ENCODE measurements at places on chromosomes 16 and 17.

GRCh38 chr16:12341423-12341822 lies 364.9 kb downstream of the SNX29 start:
- H3K4me3 ChIP-seq = no peak overlapping the region
- no peak for DNase-seq
- no peaks in the 10 kb centered on the region for H3K27me3 ChIP-seq
- no peaks in the 10 kb centered on the region for H3K4me1 ChIP-seq
- H3K36me3 ChIP-seq = no peaks in the 10 kb centered on the region

DNA sequence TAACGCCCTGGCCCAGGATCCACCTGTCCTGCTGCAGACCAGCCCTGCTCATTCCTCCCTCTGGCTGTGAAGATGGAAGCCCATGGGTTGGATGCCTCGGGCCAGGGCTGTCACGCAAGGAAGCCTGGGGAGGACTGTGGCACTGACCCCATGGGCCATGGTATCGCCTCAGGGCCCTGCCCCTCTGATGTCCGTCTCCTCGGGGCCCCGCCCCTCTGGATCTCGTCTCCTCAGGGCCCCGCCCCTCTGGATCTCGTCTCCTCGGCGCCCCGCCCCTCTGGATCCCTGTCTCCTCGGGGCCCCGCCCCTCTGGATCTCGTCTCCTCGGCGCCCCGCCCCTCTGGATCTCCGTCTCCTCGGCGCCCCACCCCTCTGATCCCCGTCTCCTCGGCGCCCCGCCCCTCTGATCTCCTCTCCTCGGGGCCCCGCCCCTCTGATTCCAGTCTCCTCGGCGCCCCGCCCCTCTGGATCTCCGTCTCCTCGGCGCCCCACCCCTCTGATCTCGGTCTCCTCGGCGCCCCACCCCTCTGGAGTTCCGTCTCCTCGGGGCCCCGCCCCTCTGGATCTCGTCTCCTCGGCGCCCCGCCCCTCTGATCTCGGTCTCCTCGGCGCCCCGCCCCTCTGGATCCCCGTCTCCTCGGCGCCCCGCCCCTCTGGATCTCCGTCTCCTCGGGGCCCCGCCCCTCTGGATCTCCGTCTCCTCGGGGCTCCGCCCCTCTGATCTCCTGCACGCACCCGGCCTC lies 24.0 kb downstream of the METRNL start:
- H3K36me3 ChIP-seq = no peaks in the 10 kb centered on the region
- peaks cover 11% of the 10 kb centered on the region for H3K4me1 ChIP-seq
- H3K27me3 ChIP-seq = peaks cover 16% of the 10 kb centered on the region

GRCh38 chr17:50518384-50519023 lies 10.3 kb downstream of the MYCBPAP start:
- H3K4me1 ChIP-seq = no peaks in the 10 kb centered on the region
- H3K36me3 ChIP-seq = no peaks in the 10 kb centered on the region
- H3K27me3 ChIP-seq = no peaks in the 10 kb centered on the region

DNA sequence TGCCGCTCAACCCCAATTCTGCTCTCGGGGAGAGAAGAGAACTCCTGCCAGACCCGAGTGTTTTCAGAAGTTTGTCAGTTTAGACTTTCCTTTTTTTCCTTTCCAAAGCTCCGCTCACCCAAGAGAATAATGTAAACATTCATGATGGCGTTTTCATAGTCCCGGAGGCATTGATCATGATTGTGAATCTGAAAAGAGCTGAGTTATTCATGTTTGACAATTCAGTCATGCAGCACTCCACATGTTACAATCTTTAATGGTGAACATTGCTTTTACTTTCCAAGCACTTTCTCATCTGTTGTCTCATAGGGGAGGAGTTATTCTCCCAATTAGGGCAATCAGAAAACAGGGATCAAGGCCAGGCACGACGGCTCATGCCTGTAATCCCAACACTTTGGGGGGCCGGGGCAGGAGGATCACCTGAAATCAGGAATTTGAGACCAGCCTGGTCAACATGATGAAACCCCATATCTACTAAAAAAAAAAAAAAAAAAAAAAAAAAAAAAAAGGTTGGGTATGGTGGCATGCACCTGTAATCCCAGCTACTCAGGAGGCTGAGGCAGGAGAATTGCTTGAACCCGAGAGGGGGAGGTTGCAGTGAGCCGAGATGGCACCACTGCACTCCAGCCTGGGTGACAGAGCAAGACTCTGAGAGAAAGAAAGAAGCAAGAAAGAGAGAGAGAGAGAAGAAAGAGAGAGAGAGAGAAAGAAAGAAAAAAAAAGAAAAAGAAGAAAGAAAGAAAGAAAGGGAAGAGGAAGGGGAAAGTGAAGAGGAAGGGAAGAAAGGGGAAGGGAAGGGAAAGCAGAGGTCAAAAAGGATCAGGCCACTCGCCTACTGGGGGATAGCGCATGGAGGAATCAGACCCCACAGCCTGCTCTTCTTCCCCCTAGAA lies 70.0 kb upstream of the TNRC6C start:
- peaks cover 15% of the 10 kb centered on the region for H3K4me1 ChIP-seq
- no peak for DNase-seq
- H3K36me3 ChIP-seq = no peaks in the 10 kb centered on the region
- H3K27ac ChIP-seq = peak overlapping the region; percentile 95

DNA sequence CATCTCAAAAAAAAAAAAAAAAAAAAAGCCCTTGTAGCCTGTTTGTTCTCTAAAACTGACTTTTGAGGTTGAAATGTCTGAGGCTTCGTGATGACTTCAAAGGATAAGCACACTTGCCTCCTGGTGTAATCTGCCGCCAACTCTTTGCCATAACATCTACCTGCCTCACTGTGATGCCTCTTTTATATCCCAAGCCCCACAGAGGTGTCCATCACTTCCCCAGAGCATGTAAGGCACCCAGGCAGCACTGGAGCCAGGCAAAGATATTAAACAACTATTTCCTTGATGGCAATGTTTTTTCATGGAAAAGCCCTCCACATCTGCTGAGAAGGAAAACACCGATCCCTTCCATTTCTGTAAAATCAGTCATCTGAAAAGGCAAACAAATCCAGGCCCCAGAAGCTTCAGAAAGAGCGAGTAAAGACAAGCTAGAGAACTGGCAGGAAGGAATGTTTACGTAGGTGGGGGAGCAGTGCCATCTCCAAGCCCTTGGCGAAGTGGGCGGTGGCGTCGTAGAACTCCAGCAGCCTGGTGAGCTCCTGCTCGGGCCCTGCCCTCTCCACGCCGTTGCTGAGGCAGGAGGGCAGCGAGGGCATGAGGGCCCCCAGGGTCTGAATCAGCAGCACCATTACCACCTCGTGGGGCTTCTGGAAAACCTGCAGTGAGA lies 28.6 kb downstream of the COG7 start:
- H3K36me3 ChIP-seq = peaks cover 15% of the 10 kb centered on the region
- H3K27ac ChIP-seq = no peak overlapping the region
- H3K4me1 ChIP-seq = no peaks in the 10 kb centered on the region
- H3K27me3 ChIP-seq = no peaks in the 10 kb centered on the region
- DNase-seq = no peak
- H3K4me3 ChIP-seq = no peak overlapping the region

- H3K27ac ChIP-seq = no peak overlapping the region
- no peaks in the 10 kb centered on the region for H3K4me1 ChIP-seq
- no peaks in the 10 kb centered on the region for H3K27me3 ChIP-seq
- no peaks in the 10 kb centered on the region for H3K36me3 ChIP-seq
- DNase-seq = no peak
Measured at GRCh38 chr17:27668488-27668823, 37.5 kb downstream of the LGALS9 start.
